Aorta (tissue), 5 donors: ENCODE measurements at places on chromosomes 7 and 10. TPM values are rescaled to one million over a fixed set of nuclear protein-coding genes. Genes with fewer than 3 reads are reported as not detected.
A peak's percentile ranks its signal among the peaks of the same experiment; 100 is the strongest.

NPSR1 gene
- not detected for total RNA-seq

SLC25A13 gene
- total RNA-seq = 18.0 TPM

DNA sequence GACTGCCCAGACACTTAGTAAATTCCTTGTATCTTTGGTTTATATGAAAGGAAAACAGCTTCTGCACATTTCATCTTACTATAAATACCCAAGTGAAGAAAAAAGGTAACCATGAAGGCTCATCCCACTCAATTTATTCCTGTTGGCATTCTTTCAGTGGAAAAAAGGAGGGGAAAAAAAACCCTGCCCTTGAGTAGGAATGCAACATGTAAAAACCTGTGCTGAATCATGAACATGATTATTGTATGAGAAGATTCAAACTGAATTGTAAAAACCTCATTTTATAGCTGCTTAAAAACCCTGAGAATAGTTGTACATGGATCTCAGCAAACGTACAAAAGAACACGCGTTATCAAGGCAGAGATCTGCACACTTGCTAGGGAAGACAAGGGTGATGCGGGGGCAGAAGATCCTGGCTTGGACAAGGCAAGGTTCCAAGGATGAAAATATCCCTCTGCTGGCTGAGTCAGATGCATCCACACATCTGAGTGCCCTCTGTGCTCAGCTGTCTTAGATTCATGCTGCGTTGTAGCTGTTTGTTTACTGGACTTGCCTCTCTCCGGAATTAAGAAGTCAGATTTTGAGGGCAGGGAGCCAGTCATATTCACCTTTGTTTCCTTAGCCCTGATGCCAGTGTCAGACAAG lies 658.2 kb downstream of the PARD3 start:
- no peaks in the 10 kb centered on the region for H3K36me3 ChIP-seq
- H3K4me3 ChIP-seq = no peak overlapping the region
- no peak overlapping the region for H3K27ac ChIP-seq
- no peaks in the 10 kb centered on the region for H3K4me1 ChIP-seq
- no peak for DNase-seq
- H3K27me3 ChIP-seq = no peaks in the 10 kb centered on the region

- H3K4me1 ChIP-seq = peaks cover 4% of the 10 kb centered on the region
- no peak overlapping the region for H3K4me3 ChIP-seq
- H3K27me3 ChIP-seq = no peaks in the 10 kb centered on the region
- no peak for DNase-seq
- H3K27ac ChIP-seq = peak overlapping the region; percentile 43
Measured at GRCh38 chr10:16986406-16987205, 143.0 kb downstream of the CUBN start.

- peak within 1 kb of the TSS; percentile 5 for H3K27ac ChIP-seq
- H3K4me1 ChIP-seq = peaks cover 8% of the 10 kb centered on the region
Measured at GRCh38 chr10:24208661-24209431, at the start of gene KIAA1217. KIAA1217 (plus strand) TSS chr10:24209138; CDS start chr10:24209194, 56 bp downstream.

- no peak overlapping the region for H3K4me3 ChIP-seq
- peaks cover 15% of the 10 kb centered on the region for H3K4me1 ChIP-seq
- H3K27me3 ChIP-seq = no peaks in the 10 kb centered on the region
Measured at GRCh38 chr7:130918129-130919052, 184.4 kb upstream of the KLF14 start.
